Left colon (tissue), 2 donors: ENCODE measurements at places on chromosomes 5 and 9. TPM values are rescaled to one million over a fixed set of nuclear protein-coding genes. Genes with fewer than 3 reads are reported as not detected.

DNA sequence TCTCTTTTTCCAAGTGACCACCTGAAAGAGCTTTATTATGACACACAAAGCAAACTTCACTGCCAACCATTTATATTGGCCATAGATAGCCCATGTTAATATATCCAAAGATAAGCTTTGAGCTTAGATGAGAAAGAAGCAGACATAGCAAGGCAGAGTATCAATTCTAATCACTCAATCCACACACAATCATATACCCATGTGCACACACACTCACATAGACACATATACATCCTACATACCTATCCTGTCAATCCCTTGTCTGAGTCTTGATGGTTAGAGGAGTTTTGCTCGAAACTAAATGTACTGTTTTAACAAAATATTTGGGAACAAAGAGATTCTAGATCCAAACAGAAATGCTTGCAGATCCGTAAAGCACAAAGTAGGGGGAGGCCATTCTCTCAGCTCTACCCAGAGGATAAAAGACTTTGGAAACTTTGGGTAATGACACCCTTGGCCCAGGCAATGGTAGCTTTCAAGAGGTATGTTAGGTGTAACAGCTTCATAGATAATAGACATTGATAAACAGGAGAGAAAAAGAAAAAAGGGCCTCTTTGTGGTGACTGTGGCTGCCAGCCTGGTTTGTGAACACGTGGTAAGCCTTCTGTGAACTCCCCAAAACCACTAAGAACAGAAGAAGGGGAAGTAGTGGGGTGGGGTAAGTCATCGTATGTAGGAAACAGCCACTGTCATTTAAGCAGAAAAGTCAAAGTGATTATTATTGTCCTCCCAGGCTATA lies 121.6 kb downstream of the TLR4 start:
- peak; percentile 4 for DNase-seq

DNA sequence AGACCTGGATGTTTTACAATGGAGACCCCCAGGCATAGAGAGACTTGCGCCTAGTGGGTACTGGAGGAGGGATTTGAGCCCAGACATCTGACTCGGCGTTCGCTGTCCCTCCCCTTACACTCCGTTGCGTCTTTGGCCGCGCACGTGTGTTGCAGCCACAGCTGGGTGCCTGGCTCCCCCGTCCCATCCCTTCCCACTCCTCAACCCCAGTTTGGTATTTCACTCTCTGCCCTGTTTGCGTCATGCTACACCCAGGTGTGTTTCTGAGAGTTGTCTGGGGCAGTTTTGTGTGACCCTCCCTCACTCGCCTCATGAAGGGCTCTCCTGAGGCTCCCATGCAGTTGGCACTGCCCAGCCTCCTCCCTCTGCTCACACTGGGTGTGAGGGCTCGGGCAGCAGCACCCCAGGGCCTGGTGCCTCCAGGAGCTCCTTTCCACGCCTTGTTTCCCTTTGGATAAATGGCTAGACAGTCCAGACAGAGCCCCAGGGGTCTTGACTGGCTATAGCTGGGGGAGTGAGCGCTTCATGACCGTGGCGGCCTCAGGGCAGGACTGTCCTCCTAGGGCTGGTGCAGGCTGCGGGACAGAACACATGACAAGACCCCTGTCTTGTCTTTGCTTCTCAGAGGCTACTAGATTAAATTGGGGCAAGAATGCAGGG lies 13.6 kb downstream of the TCF7 start:
- DNase-seq = no peak

GRCh38 chr5:120546922-120547321 lies 82.8 kb downstream of the PRR16 start:
- DNase-seq = no peak

DNA sequence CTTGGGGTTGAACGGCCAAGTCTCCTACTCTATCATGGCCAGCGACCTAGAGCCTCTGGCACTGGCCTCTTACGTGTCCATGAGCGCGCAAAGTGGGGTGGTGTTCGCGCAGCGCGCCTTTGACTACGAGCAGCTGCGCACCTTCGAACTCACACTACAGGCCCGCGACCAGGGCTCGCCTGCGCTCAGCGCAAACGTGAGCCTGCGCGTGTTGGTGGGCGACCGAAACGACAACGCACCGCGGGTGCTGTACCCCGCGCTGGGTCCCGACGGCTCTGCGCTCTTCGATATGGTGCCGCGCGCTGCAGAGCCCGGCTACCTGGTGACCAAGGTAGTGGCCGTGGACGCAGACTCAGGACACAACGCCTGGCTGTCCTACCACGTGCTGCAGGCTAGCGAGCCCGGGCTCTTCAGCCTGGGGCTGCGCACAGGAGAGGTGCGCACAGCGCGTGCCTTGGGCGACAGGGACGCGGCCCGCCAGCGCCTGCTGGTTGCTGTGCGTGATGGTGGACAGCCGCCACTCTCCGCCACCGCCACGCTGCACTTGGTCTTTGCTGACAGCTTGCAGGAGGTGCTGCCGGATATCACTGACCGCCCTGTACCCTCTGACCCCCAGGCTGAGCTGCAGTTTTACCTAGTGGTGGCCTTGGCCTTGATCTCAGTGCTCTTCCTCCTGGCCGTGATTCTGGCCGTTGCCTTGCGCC lies 2.0 kb downstream of the PCDHGB5 start:
- no peak for DNase-seq

DNA sequence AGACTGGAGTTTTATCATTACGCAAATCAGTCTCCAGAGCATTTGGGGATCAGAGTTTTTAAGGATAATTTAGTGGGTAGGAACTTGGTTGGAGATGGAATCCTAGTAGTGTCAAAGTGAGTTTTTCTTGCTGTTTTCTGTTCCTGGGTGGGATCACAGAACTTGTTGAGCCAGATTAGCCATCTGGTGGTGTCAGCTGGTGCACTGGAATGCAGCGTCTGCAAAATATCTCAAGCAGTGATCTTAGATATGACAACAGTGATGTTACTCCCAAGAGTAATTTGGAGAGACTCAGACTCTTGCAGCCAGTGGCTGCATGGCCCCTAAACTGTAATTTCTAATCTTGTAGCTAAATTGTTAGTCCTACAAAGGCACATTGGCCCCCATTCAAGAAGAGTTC lies 1257.8 kb downstream of the MAT2B start:
- no peak for DNase-seq

DNA sequence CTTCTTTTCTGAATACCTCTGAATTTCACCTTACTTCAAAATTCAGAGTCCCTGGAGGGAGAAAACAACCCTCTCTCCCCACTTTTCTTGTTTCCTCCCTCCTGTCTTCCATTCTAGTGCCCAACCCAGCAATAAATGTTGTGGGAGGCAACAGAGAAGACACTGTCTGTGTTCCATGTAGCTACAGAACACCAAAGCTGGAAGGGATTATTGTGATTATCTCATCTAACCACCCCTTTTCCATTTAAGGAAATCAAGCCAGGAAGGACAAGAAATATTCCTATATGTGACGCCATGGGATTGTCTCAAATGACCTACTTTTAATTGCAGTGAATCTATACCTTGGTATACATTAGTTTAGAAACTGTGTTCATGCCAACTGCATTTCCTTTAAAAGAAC lies 476.6 kb upstream of the TNC start:
- DNase-seq = no peak

DNA sequence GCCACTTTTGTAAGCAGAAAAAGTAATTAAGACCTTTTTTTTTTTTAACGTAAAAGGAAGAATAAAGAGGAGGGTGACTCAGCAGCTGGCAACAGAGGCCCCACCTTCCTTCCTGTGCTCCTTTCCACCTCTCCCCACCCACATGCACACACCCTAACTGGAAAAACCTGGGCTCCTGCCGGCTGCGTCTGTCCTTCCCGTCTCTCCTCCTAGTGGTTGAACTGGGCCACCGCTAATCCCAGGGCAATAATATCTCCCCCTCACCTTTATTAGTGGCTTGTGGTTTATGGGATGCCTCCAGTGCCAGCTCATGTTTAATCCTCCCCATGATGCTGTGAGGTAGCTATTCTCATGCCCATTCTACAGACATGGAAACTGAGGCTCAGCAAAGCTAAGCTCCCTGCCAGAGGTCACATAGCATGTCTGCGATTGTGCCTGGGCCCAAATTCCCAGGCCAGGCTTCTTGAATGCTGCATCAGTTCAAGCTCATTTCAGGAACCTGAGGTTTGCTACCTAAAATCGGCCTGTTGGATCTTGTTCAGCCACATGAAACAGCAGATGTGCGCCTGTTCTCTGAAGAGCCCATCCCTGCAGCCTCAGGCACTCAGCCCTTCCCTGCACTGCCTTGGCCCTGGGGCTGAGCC lies 60.9 kb upstream of the IL17B start:
- DNase-seq = peak; percentile 78

DNA sequence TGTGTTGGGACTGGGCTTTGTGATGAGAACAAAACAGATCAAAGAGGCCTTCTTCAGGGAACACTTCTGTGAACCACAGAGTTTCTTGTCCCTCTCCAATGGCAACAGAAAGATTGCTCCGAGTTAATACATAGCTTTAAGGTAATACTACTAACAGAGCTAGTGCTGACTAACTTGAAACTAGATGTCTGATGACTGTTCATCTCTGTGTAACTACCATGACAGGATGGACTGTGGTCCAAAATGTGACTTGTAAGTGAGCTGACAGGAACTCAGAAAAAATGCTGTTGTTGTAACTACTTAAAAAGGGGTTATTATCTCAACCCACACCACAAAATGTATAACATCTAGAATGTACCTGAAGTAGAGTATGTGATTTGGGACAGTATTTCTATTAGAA lies 630.2 kb upstream of the DMAC1 start:
- no peak for DNase-seq

DNA sequence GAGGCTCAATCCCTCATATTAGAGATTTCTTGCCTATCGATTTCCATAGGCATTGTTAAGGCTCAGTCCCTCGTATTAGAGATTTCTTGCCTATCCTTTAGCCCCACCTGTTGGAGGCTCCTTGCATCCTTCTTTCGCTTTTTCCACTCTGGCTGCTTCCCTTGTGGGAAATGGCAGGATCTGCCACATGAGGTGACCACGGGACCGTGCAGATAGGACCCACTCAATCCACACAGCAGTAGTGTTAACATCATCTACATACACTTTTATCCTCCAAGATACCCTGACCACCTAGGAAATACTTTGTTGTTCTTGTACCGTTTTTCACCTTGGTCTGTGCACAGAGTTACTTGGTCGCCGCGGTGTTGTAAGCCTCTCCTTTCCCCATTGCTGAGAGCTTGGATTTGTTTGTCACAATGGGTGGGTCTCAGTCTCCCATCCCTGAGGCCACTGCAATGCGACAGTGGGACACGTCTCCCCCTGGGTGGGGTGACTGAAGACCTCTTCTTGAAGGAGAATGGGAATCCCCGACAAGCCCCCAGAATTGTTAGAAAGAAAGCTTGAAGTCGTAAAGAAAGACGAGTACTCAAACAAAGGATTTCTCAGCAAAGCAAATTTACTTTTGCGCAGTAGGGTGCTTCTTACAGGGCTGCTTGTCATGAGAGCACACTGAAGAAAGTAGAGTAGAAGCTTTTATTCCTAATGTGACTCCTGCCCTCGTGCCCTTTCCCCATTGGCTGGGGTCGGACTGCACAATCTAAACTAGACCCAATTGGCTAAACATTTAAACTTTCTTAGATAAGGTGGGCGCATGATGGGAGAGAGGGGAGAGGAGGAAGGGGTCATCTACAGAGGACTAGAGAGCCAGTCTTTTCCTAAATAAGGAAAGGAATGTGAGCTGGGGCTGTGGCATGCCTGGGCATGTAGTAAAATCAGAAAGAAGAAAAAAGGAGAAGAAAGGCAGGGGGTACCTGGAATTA lies 19.8 kb downstream of the IFT74 start:
- peak; percentile 47 for DNase-seq

GRCh38 chr9:12516573-12516972 lies 176.6 kb upstream of the TYRP1 start:
- no peak for DNase-seq

GRCh38 chr5:109304309-109304708 lies 105.5 kb downstream of the PJA2 start:
- no peak for DNase-seq

- peak; percentile 5 for DNase-seq
Observed at GRCh38 chr5:174581479-174581878, 142.9 kb upstream of the MSX2 start.

GRCh38 chr5:172076761-172077244 lies 70.4 kb upstream of the FBXW11 start:
- no peak for DNase-seq

- no peak for DNase-seq
Observed at GRCh38 chr9:38413283-38413682, 11.0 kb downstream of the IGFBPL1 start.

GRCh38 chr5:132263548-132264261 lies 6.2 kb downstream of the PDLIM4 start:
- DNase-seq = no peak

DNA sequence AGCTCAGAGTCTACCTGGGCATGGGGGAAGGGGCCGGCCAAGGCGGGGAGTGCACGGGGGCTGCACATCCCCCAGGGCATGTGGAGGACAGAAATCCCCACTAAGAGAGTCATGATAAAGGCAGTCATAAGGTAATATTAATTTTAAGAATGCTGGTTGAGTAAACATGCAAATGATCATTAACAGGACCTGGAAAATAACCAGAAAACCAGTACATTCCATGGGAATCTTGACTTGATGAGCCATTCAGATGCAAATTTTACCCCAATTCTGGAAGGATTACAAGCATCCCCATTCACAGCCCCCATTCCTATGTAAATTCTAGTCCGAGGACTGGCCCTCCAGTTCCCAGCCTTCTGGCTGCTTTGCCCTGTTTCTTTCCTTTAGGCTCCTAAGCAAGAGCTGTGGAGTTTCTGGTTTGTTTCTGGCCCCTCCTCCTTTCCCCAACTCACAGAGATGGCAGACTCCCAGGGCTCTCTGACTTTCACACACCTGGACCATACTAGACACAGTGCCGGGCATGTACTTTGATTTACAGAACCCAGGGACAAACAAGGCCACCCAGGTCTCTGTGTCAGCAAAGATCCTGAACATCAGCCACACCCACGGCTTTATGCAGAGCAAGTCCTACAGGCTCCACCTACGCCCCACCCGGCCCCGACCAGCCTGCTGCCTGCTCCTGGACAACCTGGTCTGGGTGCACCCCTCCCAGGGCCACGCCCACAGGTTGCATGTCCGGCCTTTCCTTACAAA lies 62.7 kb downstream of the SEMA4D start:
- DNase-seq = peak; percentile 96

- DNase-seq = no peak
Observed at GRCh38 chr5:150125334-150125733, 30.3 kb downstream of the PDGFRB start.

- DNase-seq = no peak
Observed at GRCh38 chr9:14902561-14902960, 7.7 kb downstream of the FREM1 start.

- no peak for DNase-seq
Observed at GRCh38 chr5:161530700-161531099, 15.8 kb downstream of the GABRB2 start.

Gene NDUFS6
- 50.4 TPM for total RNA-seq

Gene LPAR1
- 28.0 TPM for total RNA-seq

Gene SOX30
- total RNA-seq = 0.28 TPM

Gene TNFSF8
- 1.0 TPM for total RNA-seq

Gene KCNIP1
- total RNA-seq = 0.22 TPM

Gene CXCL14
- total RNA-seq = 23.3 TPM

Gene GRIA1
- not detected for total RNA-seq

Gene PTGES
- total RNA-seq = 2.5 TPM

Gene GABRA1
- total RNA-seq = not detected
